Immature natural killer cell (primary cell): ENCODE measurements at places on chromosomes 13 and 19. TPM values are rescaled to one million over a fixed set of nuclear protein-coding genes. Genes with fewer than 3 reads are reported as not detected.

- H3K27ac ChIP-seq, result peak overlapping the region; percentile 41
- peaks cover 4% of the 10 kb centered on the region for H3K36me3 ChIP-seq
- H3K4me3 ChIP-seq, result no peak overlapping the region
- no peaks in the 10 kb centered on the region for H3K27me3 ChIP-seq
Observed at GRCh38 chr13:74036373-74036772, 97.8 kb downstream of the KLF12 start.

DNA sequence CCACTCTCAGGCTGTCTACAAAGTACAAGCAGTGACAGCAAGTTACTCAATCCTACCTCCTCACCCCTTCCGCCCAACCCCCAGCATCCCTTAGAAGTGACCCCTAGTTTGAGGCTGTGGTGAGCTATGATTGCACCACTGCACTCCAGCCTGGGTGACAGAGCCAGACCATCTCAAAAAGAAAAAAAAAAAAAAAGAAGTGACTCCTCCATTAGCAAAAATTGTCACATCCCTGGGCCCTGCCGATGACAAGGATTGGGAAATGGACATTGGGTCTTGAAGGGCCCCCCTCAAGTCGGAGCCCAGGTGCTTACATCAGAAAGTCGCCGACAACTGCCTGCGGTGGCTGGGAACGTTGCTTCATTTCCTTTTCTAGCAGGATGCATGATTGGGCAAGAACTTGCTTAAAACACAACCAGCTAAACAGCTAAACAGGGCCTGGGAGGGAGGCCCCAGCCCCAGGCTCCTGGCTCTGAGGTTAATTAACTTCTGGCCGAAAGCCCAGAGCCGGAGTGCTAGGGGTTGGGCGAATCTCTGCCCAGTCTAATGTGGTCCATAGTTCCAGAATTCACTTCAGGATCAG, 15.3 kb downstream of the RAB3D start:
- peak overlapping the region; percentile 94 for H3K27ac ChIP-seq
- H3K36me3 ChIP-seq, result no peaks in the 10 kb centered on the region
- peaks cover 35% of the 10 kb centered on the region for H3K4me1 ChIP-seq
- H3K27me3 ChIP-seq, result peaks cover 4% of the 10 kb centered on the region
- DNase-seq, result peak; percentile 61

GRCh38 chr13:31444266-31444856, 244.6 kb downstream of the B3GLCT start:
- H3K27me3 ChIP-seq, result peaks cover 3% of the 10 kb centered on the region
- H3K4me1 ChIP-seq, result no peaks in the 10 kb centered on the region
- H3K27ac ChIP-seq, result no peak overlapping the region
- DNase-seq, result no peak
- H3K4me3 ChIP-seq, result no peak overlapping the region
- no peaks in the 10 kb centered on the region for H3K36me3 ChIP-seq

- H3K4me1 ChIP-seq, result peaks cover 7% of the 10 kb centered on the region
- peak overlapping the region; percentile 24 for H3K4me3 ChIP-seq
- H3K36me3 ChIP-seq, result peaks cover 32% of the 10 kb centered on the region
- no peak for DNase-seq
Observed at GRCh38 chr19:41422456-41422855, 4.7 kb downstream of the B3GNT8 start.

DNA sequence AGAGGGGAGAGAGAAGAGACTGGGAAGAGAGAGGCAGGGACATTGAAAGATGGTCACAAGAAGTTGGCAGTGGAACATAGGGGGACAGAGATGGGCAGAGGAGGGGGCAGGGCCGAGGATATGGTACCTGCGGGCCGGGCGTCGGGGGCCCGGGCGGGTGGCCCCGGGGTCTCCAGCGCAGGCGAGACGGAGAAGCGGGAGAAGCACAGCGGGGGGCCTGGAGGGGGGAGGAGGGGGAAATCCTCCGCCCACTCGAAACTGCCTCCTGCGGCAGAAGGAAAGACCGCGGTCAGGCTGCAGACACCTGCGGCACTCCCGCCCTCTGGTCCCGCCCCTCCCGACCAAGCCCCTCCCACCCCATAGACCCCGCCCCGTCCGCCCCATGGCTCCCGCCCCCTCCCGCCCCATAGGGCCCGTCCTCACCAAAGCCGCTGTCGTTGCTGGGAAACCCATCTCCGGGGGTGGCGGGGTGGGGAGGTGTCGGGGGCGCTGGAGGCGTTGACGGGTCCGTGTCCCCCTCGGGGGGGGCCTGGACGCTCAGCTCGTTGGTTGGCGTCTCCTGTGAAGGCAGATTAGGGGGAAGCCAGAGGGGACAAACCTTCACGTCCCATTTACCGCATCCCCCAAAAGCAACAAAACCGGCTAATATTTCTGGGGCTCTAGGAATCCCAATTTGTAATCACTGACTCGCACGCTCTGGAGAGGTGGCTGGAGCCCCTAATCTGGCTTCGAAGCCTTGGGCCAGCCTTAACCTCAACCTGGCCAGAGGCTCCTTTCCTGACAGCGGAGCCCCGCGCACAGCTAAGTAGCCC, 20.4 kb downstream of the LMTK3 start:
- H3K4me3 ChIP-seq, result no peak overlapping the region
- H3K27ac ChIP-seq, result no peak overlapping the region
- peaks cover 38% of the 10 kb centered on the region for H3K4me1 ChIP-seq
- peaks cover 13% of the 10 kb centered on the region for H3K27me3 ChIP-seq
- DNase-seq, result peak; percentile 48
- no peaks in the 10 kb centered on the region for H3K36me3 ChIP-seq

GRCh38 chr13:47859165-47859564, 141.9 kb downstream of the SUCLA2 start:
- H3K27me3 ChIP-seq, result peaks cover 14% of the 10 kb centered on the region
- no peaks in the 10 kb centered on the region for H3K36me3 ChIP-seq
- H3K4me3 ChIP-seq, result no peak overlapping the region
- no peak overlapping the region for H3K27ac ChIP-seq

GRCh38 chr19:23145617-23146415, 29.0 kb downstream of the ZNF730 start:
- H3K4me3 ChIP-seq, result no peak overlapping the region
- DNase-seq, result no peak
- peaks cover 18% of the 10 kb centered on the region for H3K36me3 ChIP-seq
- H3K27ac ChIP-seq, result no peak overlapping the region
- no peaks in the 10 kb centered on the region for H3K27me3 ChIP-seq

DNA sequence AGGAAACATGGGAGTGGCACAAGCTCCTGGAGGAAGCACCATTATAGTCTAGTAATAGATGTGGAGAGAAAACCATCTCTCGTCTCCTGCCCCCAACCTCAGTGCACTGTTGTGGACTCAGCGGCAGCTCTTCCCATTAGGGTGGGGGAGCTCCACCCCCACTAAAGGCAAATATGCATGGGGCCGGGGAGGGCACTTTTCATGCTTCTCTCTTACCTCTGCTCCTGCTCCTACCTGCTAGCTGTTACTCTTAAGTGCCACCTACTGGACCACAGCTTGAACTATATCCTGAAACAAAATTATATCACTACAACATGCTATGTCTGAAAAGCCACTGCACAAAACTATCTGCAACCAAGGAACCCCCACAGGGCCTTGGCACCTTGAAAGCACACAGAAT, 112.6 kb upstream of the DACH1 start:
- no peak for DNase-seq
- no peak overlapping the region for H3K4me3 ChIP-seq
- H3K27ac ChIP-seq, result no peak overlapping the region
- H3K4me1 ChIP-seq, result no peaks in the 10 kb centered on the region
- no peaks in the 10 kb centered on the region for H3K36me3 ChIP-seq
- peaks cover 1% of the 10 kb centered on the region for H3K27me3 ChIP-seq

GRCh38 chr13:111895896-111896821, 170.8 kb upstream of the SOX1 start:
- H3K27me3 ChIP-seq, result peaks cover 18% of the 10 kb centered on the region
- no peak overlapping the region for H3K4me3 ChIP-seq
- H3K4me1 ChIP-seq, result no peaks in the 10 kb centered on the region
- no peaks in the 10 kb centered on the region for H3K36me3 ChIP-seq
- DNase-seq, result no peak

DNA sequence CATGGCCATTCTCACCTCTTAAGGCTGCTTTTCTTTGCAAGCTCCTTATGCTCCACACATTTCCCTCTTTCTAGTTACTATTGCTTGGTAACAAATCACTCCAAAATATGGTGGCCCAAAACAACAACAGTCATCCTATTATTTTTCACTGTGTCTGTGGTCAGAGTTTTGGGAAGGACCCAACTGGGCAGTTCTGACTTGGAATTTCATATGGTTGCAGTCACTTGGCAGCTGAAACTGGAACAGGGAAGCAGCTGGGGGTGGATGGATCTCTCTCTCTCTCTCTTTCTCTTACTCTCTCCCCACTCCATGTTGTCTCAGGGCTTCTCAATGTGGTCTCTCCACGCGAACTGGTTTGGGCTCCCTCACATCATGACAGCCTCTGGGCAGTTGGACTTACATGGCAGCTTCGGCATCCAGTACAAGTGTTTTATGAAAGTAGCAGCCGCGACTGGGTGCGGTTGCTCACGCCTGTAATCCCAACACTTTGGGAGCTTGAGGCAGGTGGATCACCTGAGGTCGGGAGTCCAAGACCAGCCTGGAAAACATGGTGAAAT, 39.6 kb downstream of the NUMBL start:
- no peak overlapping the region for H3K4me3 ChIP-seq
- no peaks in the 10 kb centered on the region for H3K36me3 ChIP-seq
- no peak overlapping the region for H3K27ac ChIP-seq
- no peaks in the 10 kb centered on the region for H3K4me1 ChIP-seq

- no peak overlapping the region for H3K4me3 ChIP-seq
- H3K4me1 ChIP-seq, result no peaks in the 10 kb centered on the region
- no peaks in the 10 kb centered on the region for H3K27me3 ChIP-seq
- DNase-seq, result no peak
Observed at GRCh38 chr13:47288546-47288945, 391.7 kb upstream of the HTR2A start.

- no peak for DNase-seq
- H3K4me1 ChIP-seq, result no peaks in the 10 kb centered on the region
- peaks cover 3% of the 10 kb centered on the region for H3K36me3 ChIP-seq
Observed at GRCh38 chr19:50647879-50648615, 1.2 kb upstream of the C19orf81 start.

DNA sequence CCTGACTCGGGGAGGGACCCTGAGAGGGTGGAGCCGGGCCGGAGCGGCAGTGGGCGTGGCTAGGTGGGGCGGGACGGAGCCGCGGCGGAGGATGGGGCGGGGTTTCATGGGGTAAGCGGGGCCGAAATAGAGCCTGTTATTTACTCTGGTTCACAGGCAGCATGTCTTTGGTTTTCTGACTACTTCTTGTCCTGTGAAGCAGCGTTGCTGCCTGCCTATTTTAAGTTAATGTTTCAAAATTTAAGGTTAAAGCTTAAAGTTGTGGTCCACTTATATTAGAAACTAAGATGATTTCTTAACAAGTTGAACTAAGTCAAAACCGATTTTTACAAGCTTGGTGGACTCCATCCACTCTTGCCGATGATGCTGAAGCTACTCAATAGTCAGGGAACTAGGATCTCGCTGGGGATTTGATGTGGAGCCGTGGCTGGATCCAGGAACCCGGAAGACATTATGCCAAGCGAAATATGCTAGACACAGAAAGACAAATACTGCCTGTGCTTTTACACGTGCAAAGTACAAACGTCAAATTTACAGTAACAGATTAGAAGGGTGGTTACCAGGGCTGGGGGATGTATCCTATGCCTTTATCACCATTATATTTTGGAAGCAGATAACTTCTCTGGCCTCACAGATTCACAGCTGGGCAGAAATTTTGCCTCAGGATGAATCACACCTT, 433 bp upstream of the ZNF616 start:
- H3K4me1 ChIP-seq, result peaks cover 58% of the 10 kb centered on the region
- no peak for DNase-seq
- H3K4me3 ChIP-seq, result peak overlapping the region; percentile 97
- peak overlapping the region; percentile 91 for H3K27ac ChIP-seq
- H3K36me3 ChIP-seq, result peaks cover 14% of the 10 kb centered on the region

GRCh38 chr13:73954808-73955207, 179.4 kb downstream of the KLF12 start:
- no peak overlapping the region for H3K27ac ChIP-seq
- H3K27me3 ChIP-seq, result peaks cover 2% of the 10 kb centered on the region
- H3K36me3 ChIP-seq, result no peaks in the 10 kb centered on the region
- H3K4me3 ChIP-seq, result no peak overlapping the region
- no peak for DNase-seq
- H3K4me1 ChIP-seq, result peaks cover 83% of the 10 kb centered on the region

- no peak for DNase-seq
- no peak overlapping the region for H3K27ac ChIP-seq
- H3K4me3 ChIP-seq, result no peak overlapping the region
- H3K27me3 ChIP-seq, result no peaks in the 10 kb centered on the region
- peaks cover 4% of the 10 kb centered on the region for H3K36me3 ChIP-seq
Observed at GRCh38 chr19:6417713-6418561, 6.7 kb downstream of the KHSRP start.

DNA sequence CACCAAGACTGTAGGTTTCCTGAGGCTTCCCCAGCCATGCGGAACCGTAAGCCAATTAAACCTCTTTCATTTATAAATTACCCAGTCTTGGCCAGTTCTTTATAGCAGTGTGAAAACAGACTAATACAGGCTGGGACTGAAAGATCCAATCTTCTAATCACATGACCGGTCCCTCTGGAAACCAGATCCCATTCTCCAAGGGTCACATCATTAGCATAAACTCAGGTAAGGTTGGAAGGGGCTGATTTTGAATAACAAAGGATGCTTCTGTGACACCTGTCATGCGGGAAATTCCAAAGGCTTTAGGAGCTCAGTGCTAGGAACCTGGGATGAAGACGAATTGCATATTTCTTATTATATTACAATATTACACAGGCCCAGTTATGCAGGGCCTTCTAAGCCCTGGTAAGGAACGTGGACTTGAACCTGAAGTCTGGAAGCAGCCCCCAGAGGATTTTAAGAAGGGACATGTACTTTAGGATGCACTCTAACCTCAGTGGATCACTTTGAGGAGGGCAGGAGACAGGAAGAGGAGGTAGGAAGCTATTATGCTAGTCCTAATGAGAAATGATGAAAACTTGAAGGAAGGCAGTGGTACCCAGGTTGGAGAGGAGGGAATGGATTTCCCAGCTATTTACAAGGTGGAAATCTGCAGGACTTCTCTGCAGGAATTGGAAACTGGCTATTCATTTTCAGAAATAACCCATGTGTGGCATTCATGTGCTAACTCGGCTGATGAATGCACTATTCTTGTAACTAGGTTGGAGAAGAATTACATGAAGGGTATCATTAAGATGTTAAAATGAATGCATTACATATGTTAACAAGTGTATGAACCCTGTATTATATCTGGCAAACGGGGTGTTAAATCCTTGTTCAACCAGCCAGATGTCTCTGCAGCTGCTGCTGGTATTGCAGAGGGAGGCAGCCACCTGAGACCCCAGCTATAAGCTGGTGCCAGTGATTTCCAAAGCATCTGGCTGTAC, 19.3 kb downstream of the TNFSF11 start:
- no peak for DNase-seq
- peaks cover 3% of the 10 kb centered on the region for H3K4me1 ChIP-seq
- H3K36me3 ChIP-seq, result no peaks in the 10 kb centered on the region
- peaks cover 2% of the 10 kb centered on the region for H3K27me3 ChIP-seq
- no peak overlapping the region for H3K4me3 ChIP-seq

- DNase-seq, result no peak
- peaks cover 41% of the 10 kb centered on the region for H3K4me1 ChIP-seq
- H3K27me3 ChIP-seq, result no peaks in the 10 kb centered on the region
- no peaks in the 10 kb centered on the region for H3K36me3 ChIP-seq
- peak overlapping the region; percentile 86 for H3K27ac ChIP-seq
Observed at GRCh38 chr19:33520048-33520643, 1.4 kb downstream of the PEPD start.

The PCP2 gene
- not detected for polyA plus RNA-seq

The CBARP gene
- polyA plus RNA-seq, result not detected

The HCST gene
- 2,801 TPM for polyA plus RNA-seq

The GJA3 gene
- polyA plus RNA-seq, result not detected

The PSG6 gene
- polyA plus RNA-seq, result not detected

The TMEM150B gene
- polyA plus RNA-seq, result not detected

The REEP6 gene
- polyA plus RNA-seq, result 7.1 TPM

The TUBB4A gene
- 0.86 TPM for polyA plus RNA-seq

The ZNF442 gene
- polyA plus RNA-seq, result 1.4 TPM
